GM19239 (cell line): ENCODE measurements at places on chromosomes 1 and 21.

DNA sequence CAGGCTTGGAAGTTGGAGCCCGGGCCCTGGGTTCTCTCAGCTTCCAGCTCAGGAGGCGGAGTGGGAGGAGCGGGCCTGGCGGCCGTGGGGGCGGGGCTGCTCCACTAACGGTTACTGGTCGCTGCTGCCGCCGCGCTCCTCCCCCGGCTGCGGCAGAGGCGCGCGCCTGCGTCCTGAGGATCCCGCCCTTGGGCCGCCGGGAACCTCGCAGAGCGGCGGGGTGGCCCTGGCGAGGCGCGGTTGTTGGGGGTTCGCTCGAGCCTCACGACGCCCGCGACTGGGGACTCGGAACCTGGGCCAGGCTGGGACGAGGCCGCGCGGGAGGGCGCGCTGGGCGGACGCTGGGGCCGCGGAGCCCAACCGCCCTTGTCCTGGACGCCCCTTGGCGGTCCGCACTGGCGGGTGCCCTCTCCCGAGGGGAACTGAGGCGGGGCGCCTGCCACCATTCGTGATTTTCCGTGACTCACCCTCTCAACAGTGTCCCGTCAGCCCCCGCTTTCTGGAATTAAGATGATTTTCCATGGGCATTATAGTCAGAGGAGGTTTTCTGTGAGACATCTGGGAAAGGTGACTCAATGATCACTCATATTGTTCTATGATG lies 34.1 kb downstream of the OR2G3 start:
- no peak for DNase-seq

DNA sequence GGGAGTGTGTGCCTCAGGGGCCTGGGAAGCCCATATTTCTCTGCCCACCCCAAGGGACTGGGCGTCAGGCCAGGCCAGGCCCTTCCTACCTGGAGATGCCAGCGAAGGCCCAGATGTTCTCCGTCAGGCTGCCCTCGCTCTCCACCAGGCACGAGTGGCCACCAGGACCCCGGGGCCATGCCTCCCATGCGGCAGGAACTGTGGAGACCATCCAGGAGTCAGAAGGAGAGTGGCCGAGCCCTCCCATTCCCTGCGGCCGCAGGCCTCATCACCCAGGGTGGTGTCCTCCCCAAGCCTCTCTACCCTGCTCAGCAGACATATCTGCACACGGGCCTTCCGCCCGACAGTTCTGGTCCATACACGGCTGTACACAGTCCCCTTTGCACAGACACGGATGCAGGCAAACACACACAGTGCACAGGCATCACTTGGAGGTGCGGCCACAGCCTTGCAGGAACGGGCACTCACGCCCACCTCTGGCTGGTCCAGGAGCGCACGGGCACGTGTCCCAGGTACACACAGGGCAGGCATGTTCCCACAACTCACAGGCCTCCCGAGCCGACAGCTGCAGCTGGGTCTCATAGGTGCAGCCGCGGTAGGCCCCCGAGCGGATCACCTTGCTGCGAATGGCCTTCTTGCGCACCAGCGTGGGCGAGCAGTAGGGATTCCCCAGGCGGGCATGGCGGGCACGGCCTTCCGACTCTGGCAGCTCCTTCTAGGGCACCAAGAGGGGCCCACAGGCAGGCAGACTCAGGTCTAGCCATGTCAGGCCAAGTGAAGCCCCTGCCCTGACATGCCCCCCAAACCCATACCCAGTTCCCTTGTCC lies 5.9 kb upstream of the KIF17 start:
- DNase-seq = peak; percentile 0

DNA sequence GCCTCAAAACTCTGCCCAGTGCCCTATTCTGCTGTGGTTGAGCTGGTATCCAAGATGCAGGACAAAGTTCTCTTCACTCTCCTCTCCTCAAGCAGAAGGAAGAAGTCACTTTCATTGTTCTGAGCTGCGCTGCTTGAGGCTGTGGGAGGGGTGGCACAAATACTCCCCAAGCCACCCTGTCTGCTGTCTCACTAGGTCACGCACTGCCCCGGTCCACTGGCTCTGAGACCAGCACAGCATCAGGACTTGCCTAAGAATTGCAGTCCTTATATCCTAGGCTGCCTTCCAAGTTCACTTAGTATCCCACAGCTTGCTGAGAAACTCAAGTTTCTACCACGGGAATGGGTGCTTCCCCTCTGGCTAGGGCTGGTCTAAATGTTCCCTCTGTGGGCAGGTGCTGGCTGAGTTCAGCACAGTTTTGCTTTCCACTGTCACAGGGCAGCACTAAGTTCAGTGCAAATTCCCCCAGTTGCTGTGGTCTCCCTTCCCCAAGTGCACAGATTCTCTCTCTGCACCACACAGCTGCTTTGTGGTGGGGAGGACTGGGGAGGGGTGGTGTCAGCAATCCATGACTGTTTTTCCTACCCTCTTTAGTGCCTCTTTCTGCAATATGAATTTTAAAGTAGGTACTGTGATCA lies 32.4 kb downstream of the SLC9C2 start:
- DNase-seq = no peak

- no peak for DNase-seq
Measured at GRCh38 chr21:35044770-35045541, 4.1 kb downstream of the RUNX1 start.

GRCh38 chr1:160467576-160467975 lies 55.5 kb downstream of the SLAMF6 start:
- no peak for DNase-seq

DNA sequence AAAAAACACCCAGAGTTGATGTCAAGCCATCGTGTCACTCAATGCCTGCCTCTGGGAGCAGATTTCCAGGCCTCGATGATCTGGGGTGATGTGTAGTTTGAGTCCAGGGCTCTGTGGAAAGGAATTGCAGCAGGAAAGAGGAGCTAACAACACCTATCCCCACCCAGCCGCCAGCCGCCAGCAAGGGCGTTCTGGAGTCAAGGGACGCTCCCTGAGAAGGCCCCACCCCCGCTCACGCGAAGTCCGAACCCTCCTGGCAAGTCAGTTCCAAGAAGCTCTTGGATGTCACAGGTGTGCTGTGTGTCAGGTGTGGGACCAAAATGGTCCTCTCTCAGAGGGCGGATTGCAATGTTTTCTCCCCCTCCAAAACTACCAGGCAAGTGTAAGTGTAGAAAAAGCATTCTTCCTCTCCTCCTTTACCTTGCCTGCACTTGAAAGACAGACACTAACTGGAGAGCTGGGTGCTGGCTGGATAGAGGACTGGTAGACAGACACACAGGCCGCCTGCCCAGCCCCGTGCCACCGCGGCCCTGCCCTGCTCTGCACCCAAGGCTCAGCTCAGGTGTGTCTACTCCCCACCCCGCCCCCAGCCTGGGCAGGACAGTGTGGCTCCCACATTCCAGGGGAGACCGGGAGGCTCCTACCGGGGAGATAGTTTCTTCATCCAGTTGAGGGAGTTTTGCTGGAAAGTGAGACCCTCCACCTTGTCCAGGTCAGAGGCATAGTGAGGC lies 8.5 kb downstream of the AGT start:
- no peak for DNase-seq

DNA sequence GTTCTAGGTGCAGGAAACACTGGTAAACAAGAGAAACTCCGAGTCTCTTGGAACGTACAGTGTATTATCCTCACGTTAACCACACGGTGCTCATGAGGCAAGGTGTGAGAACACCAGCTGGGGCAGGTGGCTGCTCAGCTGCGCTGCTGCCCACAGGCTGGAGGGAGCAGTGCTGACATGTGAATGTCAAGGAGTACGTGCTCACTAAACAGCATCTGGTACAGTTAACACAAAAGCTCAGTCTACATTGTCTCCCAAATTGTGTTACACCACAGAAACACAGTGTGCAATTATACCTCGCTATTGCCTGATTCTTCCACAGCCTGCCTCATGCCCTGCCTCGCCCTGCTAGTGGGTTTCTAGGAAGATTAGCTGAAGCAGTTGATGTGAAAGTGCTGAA lies 138.4 kb downstream of the GLIS1 start:
- no peak for DNase-seq

DNA sequence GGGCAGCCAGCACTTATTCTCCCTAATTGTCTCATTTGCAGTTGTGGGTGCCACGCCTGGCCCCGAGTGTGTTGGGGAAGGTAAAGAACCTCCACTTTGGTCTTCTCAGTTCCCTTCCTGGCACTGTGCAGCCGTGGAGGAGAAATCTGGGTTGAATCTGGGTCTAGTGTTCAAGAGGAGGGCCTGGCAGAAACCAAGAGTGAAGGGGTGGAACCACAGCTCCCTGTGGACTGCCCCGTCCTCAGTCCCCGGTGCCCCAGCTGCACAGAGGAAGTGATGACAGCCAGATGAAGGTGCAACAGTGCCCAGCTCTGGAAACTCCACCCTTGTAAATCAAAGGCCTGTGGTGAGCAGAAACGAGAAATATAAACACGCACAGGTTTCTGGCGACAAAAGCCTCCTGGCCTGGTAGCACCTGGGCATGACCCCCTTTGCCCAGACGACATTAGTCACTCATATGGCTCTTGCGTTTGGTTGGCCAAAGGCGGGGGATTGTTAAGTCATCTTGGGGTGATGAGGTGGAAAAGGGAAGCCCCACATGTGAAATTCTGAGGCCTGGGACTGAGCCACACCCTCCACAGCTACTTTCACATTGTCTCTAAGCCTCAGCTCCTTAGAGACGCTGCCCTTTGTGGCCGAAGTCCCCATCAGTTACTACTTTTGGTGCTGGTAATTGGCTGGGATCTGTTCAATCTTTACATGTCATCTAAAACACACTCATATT lies 4.2 kb upstream of the ECE1 start:
- DNase-seq = peak; percentile 64

DNA sequence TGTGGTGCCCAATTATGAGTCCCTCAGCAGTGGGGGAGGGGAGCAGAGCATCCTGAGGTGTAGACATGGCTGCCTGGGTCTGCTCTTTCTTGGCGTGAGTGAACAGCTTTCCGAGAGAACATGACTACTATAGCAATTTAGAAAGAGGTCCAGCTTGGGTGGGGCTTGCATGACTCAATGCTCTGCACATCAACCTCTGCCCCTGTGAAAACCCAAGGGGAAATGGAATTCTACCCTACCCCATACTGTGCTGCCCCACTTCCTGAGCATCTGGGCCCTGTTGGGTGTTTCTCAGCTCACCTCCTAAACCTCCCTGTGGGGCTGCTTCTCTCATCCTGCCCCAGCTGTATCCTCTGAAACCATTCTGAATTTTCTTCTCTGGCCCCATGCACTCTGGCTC lies 8.2 kb upstream of the AZIN2 start:
- no peak for DNase-seq

DNA sequence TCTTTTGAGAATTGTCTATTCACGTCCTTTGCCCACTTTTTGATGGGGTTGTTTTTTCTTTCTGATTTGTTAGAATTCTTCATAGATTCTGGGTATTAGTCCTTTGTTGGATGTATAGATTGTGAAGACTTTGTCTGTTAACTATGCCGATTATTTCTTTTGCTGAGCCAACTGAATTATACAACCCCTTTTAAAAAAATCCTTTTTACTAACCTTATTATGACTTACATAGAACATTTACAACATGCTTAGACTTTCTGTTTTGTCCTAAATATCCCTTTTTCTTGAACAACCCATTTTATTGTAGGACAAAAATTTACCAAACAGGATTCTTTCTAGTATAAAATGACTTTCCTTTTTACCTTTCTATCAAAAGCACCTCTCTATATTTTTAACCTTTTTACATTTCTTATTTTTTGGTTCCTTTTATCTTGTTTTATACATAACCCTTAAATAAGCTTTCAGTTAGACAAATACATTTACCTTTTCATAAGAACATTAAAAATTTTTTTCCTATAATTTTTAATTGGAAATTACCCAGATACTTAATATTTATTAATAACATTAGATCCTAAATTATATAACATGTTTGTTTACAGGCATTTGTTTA lies 70.4 kb upstream of the TTLL7 start:
- DNase-seq = no peak

- no peak for DNase-seq
Measured at GRCh38 chr1:224092111-224092510, 21.8 kb upstream of the FBXO28 start.

DNA sequence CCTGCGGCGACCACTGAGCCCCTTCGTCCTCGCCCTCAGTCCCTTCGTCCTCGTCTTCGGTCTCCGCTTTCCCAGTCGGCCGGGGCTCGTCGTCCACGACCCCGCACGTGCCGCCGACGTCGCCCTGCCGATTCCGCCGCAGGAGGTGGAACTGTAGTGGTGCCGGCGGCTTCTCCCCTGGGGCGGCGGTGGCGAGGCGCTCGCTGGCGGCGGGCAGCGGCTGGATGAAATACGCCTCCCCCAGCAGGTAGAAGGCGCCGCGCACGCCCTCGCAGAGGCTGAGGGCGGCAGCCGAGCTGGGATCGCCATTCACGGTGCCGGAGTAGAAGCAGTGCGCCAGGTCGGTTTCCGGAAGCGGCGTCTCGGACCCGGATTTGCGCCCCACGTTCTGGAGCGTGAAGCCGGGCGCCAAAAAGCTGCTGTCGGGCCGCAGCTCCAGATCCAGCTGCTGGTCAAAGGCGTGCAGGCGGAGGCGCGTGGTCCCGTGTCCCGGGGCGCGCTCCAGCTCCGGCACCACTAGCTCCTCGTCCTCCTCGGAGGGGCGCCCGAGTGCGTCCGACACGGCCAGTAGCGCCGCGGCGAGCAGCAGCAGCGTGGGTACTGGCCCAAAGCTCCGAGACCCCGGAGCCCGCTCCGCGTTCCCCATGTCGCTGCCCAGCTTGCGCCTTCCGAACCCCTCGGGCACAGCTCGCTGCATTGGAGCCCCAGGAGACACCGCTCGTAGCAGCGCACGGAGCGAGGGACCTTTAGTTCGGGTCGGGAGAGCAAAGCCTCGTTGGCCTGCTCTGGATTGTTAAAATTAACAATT lies 747 bp downstream of the ADAMTS1 start:
- DNase-seq = no peak

DNA sequence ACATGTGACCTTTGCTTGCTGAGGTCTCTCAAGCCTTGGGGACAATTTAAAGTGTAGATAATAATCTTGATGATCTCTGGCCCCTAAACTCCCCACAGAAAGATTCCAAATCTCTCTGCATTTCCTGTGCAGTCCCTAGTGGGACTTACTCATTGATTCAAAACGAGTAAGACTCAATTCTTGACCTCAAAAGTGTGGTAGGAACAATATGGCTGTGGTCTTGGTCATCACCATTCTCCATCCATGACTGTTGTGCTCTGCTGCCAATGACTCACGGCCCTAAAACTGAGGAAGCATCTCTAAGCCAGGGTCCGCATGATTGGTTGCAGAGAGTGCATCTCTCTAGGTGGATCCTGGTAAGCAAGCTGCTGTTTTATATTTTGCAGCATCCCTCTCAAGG lies 268.0 kb downstream of the PTGER3 start:
- no peak for DNase-seq

DNA sequence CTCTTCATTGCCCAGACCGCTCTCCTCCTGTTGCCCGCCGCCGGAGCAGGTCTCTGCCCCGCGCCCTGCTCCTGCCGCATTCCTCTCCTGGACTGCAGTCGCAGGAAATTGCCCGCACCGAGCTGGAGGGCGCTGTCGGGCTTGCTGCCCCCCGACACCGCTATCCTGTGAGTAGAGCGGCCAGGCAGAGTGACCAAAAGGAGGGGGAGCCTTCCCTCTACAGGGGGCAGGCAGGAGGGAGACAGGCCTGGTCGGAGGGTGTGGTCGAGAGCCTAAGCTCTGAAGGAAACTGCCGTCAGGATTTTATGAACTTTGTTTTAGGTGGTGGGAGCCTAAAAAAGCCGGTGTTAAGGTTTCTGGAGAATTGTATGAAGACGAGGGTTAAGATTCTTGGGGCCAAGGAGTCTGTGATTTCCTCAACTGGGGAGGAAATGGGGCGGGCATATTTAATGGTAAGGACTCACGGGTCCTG lies 517 bp downstream of the LRIG2 start:
- no peak for DNase-seq
